ENCODE measurements at places on chromosomes 3 and 15.
A peak's percentile ranks its signal among the peaks of the same experiment; 100 is the strongest.

DNA sequence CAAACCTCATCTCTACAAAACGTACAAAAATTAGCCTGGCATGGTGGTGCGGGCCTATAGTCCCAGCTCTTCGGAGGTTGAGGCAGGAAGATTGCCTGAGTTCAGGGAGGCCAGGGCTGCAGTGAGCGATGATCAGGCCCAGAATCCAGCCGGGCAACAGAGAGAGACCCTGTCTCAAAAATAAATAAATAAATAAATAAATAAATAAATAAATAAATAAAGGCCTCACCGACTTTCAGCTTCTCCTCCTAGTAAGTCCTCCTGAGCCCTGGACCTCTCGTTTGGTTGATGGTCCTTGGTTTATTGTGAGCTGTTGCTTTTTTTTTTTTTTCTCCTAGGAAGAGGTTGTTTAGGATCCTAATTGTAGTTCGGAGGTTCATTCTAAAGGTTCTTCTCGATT lies 25.1 kb downstream of the WDR73 start:
- no peak for DNase-seq

DNA sequence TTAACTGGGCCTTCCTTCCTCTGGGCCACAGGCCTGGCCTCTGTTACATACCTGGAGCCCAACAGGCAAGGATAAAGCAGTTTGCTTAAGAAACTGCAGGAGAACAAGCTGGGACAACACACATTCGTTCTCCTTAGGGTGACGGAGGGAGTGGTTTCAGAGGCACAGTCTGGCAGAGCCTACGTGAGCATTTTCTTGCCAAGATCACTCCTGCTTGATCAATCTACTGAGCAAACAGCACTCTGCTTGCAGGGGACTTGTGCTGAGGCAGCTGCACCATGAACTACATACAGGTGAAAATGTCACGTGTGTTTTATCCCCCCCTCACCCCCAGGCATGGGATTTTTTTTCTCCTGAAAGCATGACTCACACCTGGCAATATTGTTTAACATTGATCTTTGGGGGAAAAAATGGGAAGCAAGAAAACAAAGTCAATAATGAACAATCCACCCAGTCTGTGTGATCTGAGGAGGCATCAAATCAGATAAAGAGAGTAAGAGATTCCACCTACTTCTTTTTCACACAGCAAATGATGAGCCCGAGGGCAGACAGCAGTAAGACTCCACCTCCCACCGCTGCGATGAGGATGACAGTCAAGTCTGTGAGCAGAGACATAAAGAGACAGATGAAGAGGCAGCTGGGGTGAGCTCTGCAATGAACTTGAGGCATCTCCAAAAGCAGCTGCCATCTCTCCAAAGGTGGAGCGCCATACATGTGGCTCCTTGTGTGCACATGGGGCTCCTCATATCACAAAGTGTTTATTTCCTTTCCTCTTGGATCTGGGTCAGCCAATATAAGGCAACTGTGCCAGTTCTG lies 57.4 kb downstream of the CDCP1 start:
- no peak for DNase-seq

DNA sequence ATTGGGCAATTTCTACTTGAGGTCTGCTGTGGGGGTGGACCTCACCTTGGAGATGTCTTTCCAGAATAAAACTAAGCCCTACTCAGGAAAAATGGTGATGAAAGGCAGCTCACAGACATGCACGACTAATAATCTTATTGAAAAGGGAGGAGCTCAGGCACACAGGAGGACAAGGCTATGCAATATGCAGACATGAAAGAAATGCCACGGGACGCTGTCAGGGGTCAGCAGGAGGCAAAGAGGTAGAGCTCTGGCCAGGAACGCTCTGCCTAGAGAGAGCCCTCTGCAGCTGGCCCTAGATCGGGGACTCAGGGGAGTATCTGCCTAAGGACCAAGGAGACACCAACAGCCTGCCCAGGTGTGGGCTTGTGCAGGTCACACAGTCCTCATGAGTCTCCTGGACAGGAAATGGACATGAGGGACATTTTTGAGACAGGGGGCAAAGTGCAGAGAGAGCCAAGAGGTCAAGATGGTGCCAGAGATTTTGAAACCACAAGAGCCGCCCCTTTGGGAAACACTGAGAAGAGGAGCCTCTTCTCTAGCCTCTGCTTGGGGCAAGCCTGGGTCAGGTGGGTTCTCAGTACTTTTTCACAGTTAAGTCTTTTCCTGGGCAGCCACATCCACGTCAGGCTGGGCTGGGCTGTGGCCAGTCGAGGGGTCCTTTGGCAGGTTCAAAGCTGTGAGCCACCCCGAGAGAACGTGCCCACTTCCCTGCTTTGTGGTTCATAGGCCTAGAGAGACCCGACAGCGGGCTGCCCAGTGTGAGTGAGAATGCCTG lies 23.2 kb downstream of the EAF1 start:
- DNase-seq, result no peak

DNA sequence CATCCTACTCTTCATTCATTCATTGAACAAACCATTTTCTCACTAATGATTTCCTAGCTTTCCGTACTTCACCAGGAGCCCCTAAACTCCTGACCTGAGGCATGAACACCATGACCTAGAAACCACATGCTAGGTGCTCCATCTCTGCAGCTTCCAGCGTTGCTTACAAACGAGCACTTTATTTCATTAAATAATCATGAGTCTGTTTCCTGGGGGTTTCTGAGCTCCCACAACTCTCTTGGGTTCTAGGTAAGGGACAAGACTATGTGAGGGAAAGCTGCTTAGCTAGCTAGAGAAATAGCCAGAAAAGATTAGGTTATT lies 1.3 kb downstream of the MAP2K1 start:
- DNase-seq, result no peak

- DNase-seq, result peak; percentile 7
Measured at GRCh38 chr15:69976366-69976994, 121.2 kb downstream of the TLE3 start.

DNA sequence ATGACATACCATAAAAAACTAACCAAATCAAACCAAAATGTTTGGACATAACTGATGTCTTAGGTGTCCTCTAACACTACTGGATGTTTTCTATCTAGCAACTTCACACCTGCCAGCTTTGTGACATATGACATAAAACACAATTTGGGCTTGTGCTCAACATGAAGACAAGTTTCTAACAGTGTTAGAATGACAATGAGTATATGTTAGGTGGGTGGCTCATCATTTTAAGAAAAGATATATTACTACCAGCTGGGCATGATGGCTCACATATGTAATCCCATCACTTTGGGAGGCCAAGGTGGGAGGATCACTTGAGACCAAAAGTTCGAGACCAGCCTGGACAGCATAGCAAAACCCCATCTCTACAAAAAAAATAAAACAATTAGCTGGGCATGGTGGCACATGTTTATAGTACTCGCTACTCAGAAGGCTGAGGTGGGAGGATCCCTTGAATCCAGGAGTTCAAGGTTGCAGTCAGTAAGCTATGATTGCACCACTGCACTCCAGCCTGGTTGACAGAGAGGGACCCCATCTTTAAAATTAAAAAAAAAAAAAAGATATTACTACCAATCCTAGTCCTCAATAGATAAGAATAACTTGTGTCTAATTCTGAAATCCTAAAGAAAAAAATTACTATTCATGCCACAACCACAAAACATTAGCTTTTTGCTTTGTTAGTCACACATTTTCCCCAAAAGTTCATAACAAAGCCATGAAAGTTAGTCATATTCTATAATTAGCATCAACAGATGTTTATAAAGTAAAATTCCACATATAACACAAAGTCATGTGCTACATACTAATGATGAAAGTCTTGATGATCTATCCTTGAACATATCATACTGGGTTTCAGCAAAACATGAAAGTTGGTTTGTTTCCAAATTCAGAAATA lies 59.9 kb downstream of the LRRFIP2 start:
- DNase-seq, result no peak

- DNase-seq, result no peak
Measured at GRCh38 chr15:42401544-42402454, 42.5 kb downstream of the CAPN3 start.

GRCh38 chr3:140500473-140500872 lies 177.4 kb upstream of the TRIM42 start:
- DNase-seq, result no peak

DNA sequence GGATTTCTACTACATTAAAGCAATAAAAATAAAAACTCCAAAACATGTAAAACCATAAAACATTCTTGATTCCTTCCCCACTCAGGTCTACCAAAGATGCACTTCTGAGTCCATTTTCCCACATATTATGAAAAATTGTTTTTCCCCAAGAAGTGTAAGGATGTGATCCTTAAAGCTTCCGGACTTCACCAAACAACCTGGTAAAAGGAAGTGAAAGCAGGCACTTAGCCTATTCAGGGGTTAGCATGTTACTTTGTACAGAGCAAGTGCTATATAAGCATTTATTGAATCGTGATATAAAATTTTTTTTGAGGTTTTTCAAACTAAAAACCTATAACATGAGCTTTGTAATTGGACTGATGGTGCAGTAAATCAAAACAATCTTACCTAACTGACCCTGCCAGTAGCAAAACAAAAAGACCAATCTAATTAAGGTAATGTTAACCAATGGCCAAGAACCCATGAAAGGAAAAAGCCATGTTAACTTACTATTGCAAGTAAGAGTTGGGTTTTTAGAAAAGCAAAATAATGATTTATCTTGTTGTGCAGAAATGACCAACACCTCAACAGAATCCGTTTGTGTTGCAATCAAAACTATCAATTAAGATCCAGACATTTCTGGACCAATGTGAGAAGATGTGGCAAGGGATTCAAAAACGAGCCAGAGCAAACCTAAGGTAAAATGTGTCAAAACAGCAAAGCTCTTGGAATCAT lies 1.8 kb downstream of the SETD2 start:
- DNase-seq, result no peak

- DNase-seq, result peak; percentile 16
Measured at GRCh38 chr3:8724108-8724752, 9.4 kb upstream of the CAV3 start.

DNA sequence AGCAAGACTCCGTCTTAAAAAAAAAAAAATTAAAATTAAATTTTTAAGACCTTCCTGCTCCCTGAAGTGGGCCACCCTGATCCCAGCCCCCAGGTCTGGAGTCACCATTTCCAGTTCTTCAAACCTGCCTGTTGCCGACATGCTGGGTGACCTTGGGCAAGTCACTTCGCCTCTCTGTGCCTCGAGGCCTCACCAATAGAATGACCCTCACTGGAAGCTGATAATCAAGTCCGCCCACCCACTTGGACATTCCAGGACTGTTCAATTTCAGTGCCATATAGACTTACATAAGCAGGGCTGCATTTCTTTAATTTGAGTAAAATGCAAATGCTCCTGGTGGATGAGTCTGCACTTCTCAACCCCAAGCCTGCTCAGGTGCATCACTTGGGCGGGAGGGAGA lies 39.3 kb upstream of the FURIN start:
- no peak for DNase-seq

DNA sequence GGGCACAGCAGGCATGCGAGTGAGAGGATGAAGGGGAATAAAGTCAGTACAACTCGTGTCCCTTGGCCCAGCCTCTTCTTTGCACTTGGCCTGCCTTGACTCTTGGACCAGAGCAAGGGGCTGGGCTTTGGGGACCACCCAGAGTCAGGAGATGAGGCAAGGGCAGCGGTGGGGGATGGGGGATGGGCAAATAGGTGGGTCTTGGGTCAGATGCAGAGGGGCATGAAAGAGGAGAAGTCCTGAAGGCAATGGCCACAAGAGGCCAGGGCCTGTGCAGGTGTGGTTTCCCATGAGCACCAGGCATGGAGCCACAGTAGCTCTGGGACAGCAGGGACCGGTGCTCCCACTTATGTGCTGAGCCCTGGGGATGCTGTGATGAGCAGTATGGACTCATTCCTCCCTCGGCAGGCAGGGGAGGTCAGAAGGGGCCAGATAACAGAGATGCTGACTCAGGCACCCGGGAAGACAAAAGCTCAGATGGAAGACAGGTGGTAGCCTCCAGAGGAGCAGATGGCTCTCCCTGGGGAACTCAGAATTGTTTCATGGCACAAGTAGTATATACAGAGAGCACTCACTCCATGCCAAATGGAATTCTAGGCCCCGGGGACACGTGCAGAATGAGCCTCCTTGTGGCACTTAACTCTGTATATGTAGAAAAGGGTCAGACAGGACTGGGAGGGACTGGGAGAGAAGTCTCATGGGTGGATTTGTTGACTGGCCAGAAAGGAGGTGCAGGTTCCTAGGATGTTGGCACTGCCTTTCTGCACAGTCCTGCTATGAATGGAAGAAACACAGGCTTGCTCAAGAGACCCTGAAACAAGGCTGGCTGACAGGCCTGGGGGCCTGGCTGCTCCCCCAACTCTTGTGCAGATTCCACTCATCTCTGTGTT lies 14.3 kb downstream of the ZBTB47 start:
- DNase-seq, result no peak

GRCh38 chr3:160169139-160169976 lies 55.9 kb upstream of the C3orf80 start:
- DNase-seq, result peak; percentile 69

DNA sequence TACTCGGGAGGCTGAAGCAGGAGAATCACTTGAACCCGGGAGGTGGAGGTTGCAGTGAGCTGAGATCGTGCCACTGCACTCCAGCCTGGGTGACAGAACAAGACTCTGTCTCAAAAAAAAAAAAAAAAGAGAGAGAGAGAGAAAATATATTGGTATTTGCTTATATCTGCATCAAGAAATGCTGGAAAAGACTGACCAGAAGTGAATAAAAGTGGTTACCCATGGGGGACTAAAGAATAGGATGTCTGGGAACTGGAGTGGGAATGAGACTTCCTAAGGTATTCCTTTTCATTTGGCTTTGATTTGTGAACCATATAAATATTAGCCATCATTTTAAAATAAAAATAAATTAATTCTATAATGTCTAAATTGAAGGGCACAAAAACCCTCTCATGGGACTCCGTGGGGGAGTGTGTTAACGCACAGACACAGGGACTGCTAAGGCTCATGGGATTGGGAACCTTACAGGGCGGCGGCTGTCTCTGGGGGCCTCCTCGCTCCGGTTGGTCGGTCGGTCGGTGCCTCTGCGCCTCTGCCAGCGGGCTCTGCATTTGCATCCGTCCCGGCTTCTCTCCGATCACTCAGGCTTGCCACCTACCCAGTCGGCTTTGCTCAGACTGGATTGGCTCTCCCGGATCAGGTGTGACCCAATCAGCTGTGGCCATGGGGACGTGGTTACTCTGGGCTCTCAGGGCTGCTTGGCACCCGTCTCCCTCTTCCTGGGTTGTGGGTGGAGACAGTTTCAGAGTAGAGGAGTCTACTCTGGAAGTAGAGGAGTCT lies 12.7 kb upstream of the TSPAN3 start:
- DNase-seq, result no peak

GRCh38 chr3:100183608-100184125 lies 69.4 kb upstream of the FILIP1L start:
- DNase-seq, result no peak

GRCh38 chr3:13569641-13570390 lies 20.9 kb downstream of the FBLN2 start:
- no peak for DNase-seq

DNA sequence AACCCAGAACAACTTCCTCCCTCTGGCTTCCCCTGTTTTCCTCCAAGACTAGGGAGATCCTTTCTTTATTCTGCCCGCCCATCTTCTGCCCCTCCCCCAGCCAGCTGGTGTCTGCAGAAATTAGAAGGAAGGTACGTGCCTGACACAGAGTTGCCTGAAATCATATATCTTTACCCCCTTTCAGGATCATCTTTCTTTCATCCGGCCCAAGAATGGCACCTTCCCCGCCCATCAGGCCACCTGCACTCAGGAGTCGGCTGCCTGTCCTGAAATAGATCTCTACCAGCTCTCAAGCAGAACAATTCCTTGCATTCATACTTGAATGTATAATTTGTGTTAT lies 133.7 kb downstream of the VGLL4 start:
- DNase-seq, result no peak

GRCh38 chr3:184417619-184418327 lies 37.9 kb downstream of the CHRD start:
- peak; percentile 31 for DNase-seq
